ENCODE measurements at places on chromosomes 16 and 17. TPM values are rescaled to one million over a fixed set of nuclear protein-coding genes. Genes with fewer than 3 reads are reported as not detected.

DNA sequence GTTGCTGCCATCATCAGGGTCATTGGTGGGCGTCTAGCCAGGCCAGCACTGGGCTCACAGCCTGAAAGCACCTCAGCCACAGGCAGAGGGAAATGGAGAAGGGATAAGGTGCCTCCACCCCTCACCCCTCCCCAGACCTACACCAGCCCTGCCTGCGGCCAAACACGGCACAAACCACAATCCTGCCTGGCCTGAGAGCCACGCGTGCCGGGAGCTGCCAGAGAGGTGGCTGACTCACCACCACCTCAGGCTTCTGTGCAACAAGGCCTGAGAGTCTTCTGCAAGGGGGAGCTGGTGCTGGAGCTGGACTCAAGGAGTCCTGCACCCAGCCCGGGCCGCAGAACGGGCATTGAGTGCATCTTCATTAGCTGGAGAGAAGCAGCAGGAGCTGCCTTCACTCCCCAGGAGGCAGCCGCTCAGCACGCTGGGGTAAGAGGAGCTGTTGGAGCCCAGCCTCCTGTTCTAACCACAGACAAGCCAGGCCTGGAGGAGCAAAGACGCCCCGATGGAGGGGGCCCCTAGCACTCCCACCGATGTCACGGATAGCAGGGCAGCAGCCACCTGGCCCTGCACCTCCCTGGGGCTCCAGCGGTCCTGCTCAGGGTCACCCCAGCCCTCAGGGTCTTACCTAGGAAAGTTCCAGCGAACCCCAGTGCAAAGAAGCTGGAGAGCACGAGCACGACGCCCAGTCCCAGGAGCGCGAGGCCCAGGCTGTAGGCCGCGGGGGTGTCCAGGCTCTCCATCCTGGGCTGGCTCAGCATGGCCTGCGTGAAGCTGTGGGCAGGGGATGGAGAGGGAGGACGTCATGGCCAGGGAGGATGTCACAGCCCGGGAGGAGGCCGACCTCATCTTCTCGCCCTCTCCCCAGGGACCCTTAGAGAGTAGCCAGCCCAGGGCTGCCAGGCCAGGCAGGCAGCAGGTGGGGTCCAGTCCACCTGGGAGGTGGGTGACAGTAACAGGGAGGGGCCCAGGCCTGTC, 16.0 kb upstream of the RASD1 start:
- DNase-seq: peak; percentile 97

GRCh38 chr17:63983320-63983719, 10.6 kb upstream of the SCN4A start:
- no peak for DNase-seq

DNA sequence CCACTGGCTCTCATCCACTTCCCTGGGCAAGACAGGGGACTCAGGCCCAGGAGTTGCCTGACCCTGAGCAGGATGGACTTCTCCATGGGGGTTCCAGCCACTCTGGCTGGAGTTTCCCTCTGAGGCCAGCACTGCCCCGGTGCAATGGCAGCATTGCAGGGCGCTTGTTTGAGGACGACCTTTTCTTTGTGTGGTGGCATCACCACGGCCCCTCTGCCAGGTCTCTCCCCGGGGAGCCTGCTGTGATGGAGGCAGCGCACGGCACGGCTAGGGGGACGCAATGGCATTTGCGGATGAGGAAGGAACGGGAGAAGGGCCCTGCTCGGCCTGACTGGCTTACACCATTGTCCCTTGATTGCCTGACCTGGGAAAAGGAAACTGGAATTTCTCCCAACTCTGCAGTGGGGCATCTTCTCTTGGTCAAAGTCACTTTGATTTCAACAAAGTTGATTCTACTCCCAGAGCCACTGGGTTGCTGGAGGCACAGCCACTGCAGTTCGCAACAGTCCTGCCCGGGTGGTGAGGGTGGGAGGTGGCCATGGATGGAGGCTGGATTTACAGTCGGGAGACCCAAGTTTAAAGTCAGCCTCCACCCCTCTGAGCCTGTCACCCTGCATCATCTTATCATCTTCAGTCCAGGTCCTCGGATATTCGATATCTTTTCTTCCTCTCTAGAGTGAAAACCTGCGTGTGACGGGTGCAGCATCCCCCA, 82.9 kb upstream of the ZNF469 start:
- no peak for DNase-seq

DNA sequence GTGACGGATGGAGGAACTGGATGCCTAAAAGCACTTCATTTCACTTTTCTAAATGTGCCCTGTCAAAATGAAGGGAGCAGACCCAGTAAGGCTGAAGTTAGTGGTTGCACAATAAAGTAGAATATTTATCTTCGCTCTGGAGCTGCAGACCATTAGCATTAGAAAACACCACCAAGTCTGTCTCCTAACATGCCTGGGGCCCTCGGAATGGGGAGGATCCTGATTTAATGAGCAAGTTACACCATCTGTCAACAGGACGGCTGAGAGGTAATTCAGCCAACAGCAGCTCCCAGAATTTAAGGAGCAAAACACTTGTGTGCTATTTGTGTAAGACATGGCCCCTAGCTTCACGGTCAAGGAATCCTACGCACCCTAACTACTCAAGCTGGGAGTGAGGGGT, 22.3 kb downstream of the CA10 start:
- no peak for DNase-seq

- DNase-seq: no peak
These were observed 25.3 kb downstream of the CLEC16A start for GRCh38 chr16:10969615-10970014.

CPSF4L gene
- polyA plus RNA-seq: not detected

CDRT15L2 gene
- not detected for polyA plus RNA-seq

CFAP52 gene
- polyA plus RNA-seq: not detected

PRAC2 gene
- not detected for polyA plus RNA-seq

MYH13 gene
- not detected for polyA plus RNA-seq

GRCh38 chr17:1487939-1488825, 4.3 kb downstream of the MYO1C start:
- DNase-seq: peak; percentile 80

DNA sequence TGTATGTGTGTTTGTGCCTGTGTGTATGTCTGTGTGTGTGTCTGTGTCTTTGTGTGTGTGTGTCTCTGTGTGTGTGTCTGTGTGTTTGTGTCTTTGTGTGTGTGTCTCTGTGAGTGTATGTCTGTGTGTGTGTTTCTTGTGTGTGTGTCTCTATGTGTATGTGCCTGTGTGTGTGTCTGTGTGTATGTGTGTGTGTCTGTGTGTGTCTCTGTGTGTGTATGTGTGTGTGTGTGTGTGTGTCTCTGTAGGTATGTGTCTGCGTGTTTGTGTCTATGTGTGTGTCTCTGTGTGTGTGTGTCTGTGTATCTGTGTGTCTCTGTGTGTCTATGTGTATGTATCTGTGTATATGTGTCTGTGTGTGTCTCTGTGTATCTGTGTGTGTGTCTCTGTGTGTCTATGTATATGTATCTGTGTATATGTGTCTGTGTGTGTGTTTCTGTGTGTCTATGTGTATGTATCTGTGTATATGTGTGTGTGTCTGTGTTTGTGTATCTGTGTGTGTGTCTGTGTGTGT, 70.2 kb downstream of the USP43 start:
- no peak for DNase-seq

ARHGAP23 gene
- 28.1 TPM for polyA plus RNA-seq

DNA sequence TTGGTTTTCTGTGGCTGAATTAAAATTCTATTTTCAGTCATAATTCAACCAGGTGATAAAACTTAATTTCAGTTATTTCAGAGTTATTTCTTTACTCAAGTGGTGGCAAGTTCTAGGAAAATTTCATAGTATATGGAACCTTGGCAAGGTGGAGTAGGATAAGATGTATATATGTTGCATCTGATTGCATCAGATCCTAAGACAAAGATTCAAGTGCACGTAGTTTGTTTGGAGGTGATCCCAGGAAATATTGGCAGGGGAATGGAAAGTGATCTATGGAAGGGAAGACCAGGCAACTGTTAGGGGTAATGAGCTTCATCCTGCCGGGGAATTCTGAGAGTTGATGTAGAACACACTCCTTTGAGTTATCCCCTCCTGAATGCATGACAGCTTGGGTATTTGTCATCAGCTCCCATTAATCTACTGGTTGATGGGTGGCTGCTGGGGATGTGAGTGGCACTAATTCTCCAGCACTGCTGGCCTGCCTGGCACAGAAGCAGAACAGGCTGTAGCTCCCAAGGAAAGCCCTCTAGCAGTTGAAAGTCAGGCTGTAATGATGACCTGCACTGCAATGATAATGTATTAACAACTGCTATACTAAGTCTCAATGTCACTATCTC, 52.2 kb upstream of the TOM1L1 start:
- DNase-seq: no peak

GRCh38 chr17:37405955-37406634, 541 bp downstream of the ACACA start:
- no peak for DNase-seq

GRCh38 chr17:41437769-41438168, 3.0 kb downstream of the KRT38 start:
- no peak for DNase-seq

DNA sequence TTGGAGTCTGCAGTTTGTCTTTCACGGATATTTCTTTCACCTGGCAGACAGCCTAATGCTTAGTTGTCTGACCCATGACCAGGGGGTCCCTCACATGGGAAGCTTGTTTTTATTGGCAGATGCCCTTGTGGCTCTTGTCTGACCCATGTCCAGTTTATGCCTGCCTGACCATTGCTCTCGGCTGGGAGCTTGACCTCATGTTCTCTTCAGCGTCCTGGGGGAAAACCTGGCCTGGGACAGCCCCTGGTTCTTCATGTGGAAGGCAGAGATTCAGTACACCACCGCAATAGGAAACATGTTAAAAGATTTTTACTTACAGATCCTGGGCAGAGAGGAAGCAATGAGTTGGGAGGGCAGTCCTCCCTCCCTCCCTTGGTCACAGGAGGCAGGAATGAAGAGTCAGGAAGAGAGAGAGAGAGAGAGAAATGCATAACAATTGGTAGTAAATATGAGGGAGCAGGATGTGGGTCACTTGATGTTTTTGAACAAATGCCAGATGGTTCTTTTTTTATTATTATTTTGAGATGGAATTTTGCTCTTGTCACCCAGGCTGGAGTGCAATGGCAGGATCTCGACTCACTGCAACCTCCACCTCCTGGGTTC, 302.7 kb upstream of the MYOCD start:
- no peak for DNase-seq

DNA sequence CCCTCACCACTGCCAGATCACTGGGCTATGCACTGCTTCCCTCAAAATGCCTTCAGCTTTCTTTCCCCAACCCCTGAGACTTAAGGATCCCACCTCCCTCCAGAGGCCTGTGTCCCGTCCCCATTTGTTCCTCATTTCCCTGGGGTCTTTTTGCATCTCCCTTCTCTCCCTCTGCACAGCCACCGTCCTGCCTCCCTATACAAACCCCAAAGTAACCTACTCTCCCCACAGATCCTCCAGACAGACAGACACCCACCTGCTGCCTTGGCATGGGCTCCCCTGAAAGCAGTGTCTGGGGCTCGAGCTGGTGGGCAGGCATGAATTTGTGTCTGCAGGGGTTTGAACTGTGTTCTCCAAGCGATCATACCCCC, 69.4 kb upstream of the TNRC6C start:
- no peak for DNase-seq

- DNase-seq: no peak
These were observed 653.1 kb upstream of the SOX9 start for GRCh38 chr17:71467719-71468118.

DNA sequence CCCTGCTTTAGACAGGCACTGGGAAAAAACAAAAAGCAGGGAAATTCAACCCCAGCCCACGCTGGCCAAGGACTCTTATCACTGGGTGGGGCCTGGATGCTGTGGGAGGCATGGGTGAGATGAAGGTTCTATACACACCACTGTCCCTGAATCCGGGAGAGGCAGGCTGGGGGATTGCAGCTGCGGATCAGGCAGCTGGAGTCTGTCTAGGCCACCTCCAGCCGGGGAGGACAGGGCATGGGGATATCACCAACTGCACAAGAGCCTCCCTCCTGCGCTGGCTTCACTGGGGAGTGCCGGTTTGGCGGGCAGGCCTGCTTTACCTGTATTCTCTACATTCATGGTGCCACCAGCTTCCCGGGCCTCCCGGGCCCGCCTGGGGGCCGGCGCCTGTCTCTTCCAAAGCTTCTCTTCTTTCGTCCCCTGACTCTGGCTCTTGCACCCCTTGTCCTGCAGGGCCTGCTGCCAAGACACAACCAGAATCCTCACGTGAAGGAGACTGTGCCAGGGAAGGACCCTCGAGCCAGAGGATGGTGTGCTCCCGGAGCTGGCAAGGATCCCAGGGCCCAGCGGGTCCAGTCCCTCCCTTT, 13.9 kb downstream of the KIFC3 start:
- DNase-seq: no peak

HMOX2 gene
- polyA plus RNA-seq: 45.7 TPM

CAMTA2 gene
- 12.4 TPM for polyA plus RNA-seq

GRCh38 chr16:80142281-80142680, 398.5 kb upstream of the DYNLRB2 start:
- no peak for DNase-seq

DNA sequence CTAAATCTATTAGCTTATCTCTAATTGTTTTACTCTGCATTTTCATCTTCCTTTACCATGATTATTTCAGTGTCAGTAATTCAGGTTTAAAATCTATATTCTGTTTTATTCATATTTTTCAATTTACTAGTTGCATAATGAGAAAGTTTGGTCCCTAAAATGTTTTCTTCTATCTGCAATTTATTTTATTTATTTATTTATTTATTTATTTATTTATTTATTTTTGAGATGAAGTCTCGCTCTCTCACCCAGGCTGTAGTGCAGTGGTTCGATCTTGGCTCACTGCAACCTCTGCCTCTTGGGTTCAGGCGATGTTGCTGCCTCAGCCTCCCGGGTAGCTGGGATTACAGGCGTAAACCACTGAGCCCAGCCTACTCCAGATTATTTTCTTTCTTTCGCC, 1597.3 kb downstream of the CDH8 start:
- DNase-seq: no peak

- DNase-seq: no peak
These were observed 261.6 kb upstream of the TNRC6C start for GRCh38 chr17:77696721-77697460.

GRCh38 chr17:81460856-81461460, 51.6 kb downstream of the ACTG1 start:
- DNase-seq: no peak

NGFR gene
- 0.14 TPM for polyA plus RNA-seq

GRCh38 chr17:51088287-51088686, 32.4 kb downstream of the SPAG9 start:
- DNase-seq: no peak

DNA sequence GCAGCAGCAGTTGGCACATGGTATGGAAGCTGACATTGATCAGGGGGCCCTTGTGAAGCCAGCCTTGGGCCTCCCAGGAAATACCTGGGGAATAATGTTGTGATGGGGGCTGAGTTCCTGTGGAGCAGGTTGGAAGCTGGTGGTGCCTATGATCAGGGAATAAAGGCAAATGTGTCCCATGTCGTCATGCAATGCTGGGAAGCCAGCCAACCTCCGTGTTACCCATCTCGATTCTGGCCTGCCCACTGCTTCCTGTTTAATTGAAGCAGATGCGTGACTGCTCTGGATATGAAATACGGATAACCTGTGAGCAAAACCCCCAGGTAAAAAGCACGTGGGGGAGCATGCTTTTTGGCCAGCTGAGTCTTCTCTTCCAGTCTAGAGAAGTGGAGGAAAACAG, 580.4 kb upstream of the HSBP1 start:
- no peak for DNase-seq

DNA sequence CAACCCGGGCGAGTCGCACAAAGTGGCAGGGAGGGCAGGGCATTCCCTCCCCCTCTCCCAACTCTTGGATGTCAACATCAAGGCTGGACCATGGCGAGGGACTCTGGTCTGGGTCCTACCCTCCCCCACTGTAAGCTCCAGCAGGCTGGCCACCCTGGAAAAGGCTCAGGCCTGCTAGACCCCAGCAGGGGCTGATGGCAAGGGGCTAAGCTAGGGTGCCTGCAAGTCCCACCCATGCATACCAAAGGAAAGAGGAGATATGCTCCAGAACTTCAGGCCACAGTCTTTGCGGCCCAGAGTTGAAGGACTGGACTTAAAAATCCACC, 19.9 kb downstream of the ST3GAL2 start:
- no peak for DNase-seq

AGRP gene
- polyA plus RNA-seq: not detected

TPSAB1 gene
- not detected for polyA plus RNA-seq
